ENCODE measurements at places on chromosomes 12 and 14.

DNA sequence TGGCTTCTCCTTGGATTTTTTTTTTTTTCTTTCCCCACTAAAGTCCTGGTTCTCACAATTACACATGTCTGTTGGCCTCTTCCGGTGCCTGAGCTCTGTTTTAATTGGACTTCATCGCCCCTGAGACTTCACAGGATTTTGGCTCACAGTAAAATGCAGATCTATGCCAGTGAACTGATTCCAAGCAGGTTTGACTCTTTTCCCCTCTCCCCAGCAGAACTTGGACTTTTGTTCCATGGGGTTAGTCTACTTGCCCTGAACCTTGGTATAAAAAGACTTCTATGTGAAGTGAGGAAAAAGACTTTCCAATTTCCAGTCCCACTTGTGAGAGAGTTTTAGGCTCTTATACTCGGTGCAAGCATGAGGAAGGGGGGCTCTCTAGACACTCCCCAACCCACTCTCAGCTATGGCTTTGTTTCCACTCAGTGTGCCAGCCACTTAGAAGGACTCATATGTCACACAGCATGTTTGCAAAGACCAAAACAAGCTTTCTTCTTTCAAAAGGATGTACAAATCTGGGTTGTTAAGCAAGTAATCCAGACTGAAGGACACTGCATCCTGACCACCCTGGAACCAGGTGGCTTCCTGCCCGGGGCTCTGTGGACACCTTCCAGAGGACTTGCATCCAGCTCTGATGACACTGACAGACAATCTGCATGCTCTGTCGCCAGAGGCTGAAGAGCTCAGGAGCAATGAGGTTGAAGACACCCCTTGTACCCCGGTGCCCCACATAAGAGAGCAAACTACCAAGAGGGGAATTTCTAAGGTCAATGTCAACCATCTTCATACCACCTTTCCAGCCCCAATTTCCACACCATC, 221.9 kb upstream of the EGLN3 start:
- DNase-seq: no peak

GRCh38 chr14:55313480-55313879, 42.3 kb downstream of the FBXO34 start:
- no peak for DNase-seq

GRCh38 chr12:25052196-25052913, 103.5 kb upstream of the BCAT1 start:
- DNase-seq: peak; percentile 78

- DNase-seq: peak; percentile 38
Measured at GRCh38 chr12:47817272-47818006, 2.3 kb downstream of the HDAC7 start.

- DNase-seq: no peak
Measured at GRCh38 chr12:9319044-9319841, 111.0 kb upstream of the PZP start.

- no peak for DNase-seq
Measured at GRCh38 chr14:104527857-104528459, 51.6 kb upstream of the C14orf180 start.

DNA sequence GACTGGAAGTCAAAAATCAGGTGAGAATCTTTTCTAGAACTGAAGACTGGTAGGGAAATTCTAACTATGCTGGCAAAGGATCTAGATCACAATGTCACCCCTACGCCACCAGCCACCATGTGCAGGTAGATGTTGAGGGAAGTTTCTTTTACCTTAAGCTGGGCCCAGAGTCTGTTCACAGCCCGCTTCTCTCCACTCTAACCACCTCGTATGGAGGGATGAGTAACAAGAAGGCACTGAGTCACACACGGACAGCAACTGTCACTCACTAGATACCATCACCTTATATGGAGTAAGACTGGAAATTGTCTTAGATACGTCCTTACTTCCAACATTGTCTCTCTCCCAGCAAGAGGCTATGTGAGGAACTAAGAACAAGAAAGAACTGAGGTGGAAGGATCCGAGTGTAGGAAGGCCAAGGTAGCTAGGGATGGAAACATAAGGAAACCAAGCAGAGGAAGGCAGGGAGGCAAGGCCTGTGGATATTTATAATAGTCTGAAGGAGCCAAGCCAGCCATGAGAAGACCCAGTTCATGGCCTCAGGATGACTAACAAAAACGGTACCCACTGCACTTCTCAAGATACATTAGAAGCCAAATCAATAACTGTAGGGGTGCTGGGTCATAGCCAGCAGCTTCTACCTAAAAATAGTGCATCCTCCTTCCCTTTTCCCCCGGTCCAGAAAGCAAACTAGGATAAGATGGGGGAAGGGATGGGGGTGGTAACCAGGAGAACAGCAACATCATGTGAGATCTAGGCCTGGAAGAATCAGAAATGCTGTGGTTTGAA, 15.5 kb downstream of the REM2 start:
- peak; percentile 73 for DNase-seq

GRCh38 chr14:32075672-32076277, 1.3 kb upstream of the ARHGAP5 start:
- DNase-seq: peak; percentile 33

DNA sequence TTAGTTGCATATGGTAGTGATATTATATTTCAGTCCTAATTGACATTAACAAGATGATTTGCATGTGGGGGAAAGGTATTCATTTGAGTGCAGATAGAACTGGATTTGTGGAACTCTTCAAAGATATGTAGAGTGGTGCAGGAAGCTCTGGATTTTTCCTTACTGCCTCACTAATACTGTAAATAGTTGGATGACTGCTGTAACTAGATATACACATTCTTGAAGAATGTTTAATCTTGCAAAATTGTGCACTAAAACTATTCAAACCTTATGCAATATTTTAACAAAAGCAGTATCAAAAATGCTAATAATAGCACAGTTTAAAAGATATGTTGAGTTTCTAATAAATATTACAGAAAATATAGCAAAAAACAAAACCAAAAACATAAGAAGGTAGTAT, 43.1 kb upstream of the ATF7IP start:
- DNase-seq: no peak

DNA sequence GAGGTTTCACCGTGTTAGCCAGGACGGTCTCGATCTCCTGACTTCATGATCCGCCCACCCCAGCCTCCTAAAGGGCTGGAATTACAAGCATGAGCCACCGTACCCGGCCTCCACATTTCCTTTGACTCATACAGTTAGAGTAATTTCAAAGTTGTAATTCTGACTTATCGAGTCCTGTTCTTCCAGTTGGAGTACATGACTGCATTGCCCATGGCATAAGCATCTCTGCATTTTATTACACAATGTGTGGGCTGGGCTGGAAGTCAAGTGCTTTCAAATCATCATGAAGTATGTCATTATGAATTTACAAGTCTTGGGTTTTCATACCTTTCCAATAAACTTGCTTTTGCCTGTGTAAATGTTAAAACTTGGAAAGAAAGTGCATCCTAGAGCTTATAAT, 1295.7 kb upstream of the FLRT2 start:
- DNase-seq: no peak

DNA sequence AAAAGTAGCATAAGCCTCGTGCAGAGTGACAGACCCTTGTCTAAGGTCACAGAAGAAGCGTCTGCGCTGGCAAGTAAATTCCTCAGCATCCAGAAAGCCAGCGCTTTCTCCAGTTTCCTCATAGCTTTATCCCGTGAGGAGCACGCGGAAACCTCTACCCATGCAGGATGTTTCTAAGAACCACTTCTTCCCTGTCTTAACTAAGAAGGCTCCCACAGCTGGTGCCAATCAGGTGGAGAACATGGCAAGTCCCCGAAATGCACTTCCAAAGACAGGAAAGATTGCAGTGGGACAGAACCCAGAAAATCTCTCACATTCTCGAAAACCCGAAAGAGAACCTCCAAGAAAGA, 968 bp upstream of the ARID4A start:
- no peak for DNase-seq

GRCh38 chr14:101600891-101601605, 39.8 kb downstream of the DIO3 start:
- no peak for DNase-seq

DNA sequence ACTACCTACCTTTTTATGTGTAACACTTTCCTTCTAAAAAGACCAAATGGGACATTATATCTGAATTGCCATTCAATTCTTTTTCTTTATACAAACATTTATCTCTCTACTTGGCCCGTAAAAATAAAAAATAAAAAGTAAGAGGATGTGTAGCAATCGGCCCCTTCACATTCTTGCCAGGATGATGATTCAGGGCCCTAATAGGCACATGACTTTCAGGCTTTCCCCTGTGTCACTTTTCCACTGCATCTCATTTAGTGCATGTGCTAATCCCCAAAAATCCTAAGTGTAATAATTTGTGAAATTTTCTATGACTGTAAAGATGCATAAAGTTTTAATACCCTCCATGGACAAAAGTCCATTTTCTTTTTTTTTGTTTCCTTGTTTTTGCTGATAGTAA, 23.0 kb upstream of the ATP2B1 start:
- no peak for DNase-seq

- peak; percentile 62 for DNase-seq
Measured at GRCh38 chr12:31316891-31317290, 9.1 kb downstream of the SINHCAF start.

- DNase-seq: no peak
Measured at GRCh38 chr14:104572024-104572626, 7.4 kb upstream of the C14orf180 start.

GRCh38 chr14:103527408-103528145, 1.4 kb upstream of the TRMT61A start:
- DNase-seq: no peak

GRCh38 chr12:85695097-85695715, 141.0 kb downstream of the RASSF9 start:
- no peak for DNase-seq

DNA sequence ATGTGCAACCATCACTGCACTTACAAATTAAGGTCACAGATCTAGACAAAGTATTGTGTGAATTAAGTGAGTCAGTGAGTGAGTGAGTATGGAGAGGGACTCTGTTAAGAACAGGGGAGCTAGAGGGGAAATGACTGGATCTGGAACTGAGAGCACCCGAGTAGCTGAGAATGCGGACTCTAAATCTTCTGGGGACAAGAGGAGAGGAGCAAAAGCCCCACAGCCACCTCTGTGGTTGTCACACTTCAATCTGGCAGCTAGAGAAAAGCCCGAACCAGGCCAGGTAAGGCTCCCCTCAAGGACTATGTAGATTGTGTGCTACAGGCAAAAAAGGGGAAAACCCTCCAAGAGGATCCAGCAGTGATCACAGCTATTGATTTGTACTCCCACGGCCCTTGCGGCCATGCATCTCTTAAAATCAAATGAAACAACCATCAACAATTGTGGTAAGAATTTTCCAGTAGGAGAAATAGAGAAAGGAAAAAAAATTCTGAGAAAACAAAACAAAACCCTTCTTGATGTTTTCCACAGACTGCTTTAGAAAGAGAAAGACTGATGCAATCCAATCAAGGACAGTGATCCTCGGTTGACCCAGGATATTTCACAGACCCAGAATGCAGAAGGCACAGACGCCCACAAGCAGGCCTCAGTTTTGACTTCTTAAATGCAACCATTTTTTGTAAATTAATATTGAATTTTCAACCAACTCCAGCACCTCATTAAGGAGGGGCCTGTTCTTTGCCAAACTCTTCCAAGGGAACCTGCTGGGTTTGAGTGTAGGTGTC, 109.6 kb downstream of the SLC38A6 start:
- DNase-seq: no peak

Data from erythroblast (primary cell).